ENCODE measurements at places on chromosomes 16 and 17.

GRCh38 chr17:40498281-40499084 lies 2.9 kb downstream of the TNS4 start:
- DNase-seq, result no peak

DNA sequence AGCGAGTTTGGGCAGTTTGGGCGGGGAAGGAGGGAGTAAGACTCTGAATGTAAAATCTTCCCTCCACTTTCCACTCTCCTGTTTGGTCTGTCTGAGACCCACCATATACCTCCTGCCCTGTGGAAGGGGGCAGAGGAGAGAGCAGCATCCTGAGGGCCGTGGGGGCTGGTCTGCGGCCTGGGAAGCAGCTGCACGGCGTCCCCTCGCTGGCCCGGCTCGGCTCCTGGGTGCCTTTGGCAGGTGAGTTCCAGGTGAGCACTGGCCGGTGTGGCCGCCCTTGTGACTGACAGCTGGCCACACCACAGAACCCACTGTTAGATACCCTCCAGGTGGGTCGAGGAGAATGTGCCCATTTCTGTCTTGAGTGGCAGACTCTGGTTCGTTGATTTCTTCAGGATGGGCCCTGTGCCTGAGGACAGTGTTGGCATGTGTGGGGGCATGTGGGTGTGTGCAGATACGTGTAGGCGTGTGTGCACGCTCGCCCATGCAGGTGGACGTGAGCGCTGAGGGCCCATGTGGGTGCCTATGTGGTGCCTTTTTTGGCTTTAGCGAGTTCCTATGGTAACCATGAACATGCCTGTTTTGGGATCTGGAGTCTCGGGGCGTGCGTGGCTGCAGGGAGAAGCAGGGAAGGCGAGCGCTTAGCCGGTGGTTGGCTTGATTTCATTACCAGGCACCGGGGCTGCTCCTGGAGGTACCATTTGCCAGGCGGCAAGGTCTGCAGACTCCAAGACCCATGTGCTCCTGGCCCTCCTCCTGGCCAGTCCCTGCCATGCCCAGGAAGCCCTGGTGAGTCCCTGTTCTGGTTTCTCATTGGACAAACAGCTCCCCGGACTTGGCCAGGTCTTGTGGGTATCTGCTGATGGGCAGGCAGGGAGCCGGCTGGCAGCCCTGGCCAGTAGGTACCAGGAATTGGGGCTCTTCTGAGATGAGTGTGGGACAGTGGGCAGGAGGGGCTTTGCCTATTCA lies 12.4 kb downstream of the RAP1GAP2 start:
- no peak for DNase-seq

DNA sequence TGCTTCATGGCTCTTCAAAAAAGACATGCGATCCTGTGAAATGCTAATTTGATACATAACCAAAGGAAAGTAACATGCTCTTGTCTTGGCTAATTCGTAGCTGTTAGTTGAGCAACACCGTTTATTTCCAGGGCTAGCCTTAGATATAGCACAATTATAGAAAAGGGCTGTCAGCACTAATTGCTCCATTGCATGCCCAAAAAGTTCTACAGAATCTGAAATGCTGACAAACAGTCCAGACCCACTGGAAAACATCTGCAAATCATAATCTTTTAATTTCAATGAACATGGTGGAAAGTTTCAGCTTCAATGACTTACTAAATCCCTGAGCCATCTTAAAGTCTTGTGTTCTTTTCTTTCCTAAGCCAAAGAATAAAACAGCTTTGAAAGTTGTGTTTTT lies 42.9 kb upstream of the NUDT7 start:
- no peak for DNase-seq

- no peak for DNase-seq
Observed at GRCh38 chr17:1625581-1625980, 3.1 kb downstream of the SLC43A2 start.

DNA sequence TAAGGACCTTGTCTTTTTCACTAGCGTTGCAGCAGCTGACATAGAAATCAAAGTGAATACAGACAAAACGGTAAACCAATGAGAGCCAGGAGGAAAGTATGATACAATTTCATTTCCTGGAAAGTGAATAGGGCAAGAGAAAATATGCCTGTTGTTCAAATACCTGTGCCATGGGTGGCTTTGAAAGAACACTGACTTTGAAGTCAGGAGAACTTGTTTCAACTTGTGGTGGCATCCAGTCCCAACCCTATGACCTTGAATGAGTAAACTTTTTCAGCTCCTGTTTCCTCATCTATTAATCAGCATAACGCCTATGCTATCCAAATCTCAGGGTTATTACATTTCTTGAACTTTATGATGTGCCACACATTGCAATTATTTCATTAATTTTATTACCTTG lies 173.7 kb upstream of the HS3ST3A1 start:
- DNase-seq, result no peak

GRCh38 chr17:31171701-31172100 lies 76.9 kb downstream of the NF1 start:
- DNase-seq, result no peak

- no peak for DNase-seq
Observed at GRCh38 chr16:54125751-54126655, 160.6 kb downstream of the IRX3 start.

- no peak for DNase-seq
Observed at GRCh38 chr17:63278728-63279442, 167.2 kb downstream of the CYB561 start.

DNA sequence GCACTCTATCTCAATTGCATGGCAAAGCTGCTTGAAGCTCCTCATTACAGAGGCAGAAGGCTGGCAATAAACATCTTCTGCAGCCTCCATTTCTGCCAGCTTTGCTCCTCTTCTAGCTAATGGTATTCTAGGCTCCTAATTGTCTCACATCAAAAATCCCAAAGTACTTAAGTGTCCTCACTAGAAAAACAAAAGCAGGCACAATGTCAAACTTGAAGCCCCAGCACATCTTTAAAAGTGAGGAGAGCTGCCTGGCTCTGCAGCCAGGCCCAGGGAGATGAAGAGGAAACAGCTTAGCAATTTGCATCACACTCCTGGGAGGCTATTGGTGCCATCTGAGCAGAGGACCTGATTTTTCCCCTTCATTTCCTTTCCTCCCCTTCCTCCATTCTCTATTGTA lies 197.1 kb downstream of the KCNJ2 start:
- DNase-seq, result no peak

DNA sequence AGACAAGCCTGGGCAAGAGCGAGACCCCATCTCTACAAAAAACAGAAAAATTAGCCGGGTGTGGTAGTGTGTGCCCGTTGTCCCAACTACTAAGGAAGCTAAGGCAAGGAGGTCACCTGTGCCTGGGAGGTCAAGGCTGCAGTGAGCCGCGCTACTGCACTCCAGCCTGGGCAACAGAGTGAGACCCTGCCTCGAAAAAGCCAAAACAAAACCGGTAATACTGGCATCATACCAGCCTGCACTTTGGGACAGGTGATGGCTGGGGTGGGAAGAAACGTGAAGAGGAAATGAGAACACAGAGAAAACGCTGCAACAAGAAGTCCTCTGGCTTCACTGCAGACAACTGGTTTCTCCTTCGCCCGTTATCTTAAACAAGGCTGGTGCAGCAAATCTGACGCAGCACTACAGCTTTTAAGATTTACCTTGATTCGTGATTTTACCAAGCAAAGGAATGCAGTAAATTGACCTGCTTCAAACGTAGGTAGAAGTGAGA lies 725 bp upstream of the CASC3 start:
- DNase-seq, result no peak

DNA sequence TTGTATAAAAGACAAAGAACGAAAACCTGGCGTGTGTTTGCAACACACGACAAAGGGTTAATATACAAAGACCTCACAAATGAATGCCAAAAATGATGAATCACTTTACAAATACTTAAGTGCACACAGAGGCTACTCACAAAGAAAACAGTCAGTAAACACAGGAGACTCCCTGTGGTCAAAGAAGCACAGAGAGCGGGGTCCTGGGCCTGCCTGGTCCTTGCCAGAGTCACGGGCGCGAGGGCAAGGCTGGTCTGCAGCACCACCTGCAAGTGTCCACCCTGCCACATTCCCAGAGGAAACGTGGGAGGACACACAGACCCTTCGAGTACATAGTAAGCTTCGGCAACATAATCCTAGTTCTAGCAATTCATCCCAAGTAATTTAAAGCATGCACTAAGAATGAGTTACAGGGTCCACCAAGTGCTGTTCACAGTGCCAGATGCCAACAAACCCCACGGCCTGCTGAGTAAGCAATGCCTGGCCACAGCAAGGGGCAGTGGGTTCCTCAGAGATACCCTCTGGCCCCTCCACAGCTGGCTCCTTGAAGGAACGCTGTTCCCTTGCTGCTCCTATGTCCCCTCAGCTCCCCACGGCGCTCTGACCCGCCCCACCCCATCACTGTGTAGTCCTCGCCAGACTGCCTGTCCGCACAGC lies 24.6 kb upstream of the FAAP100 start:
- peak; percentile 84 for DNase-seq

DNA sequence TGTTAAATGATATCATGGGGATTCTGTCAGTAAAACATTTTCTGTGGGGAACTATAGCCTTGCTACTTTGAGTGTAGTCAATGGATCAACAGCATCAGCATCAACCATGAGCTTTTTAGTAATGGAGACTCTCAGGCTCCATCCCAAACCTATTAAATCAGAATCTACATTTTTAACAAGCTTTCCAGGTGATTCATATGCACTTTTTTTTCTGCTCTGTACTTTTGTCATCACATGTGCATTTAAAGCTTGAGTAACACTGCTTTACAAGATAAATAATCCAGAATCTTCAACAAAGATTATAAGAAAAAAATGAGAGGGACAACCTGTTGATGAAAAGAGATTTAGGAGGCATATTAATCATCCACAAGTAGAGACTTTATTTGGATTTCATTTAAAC lies 23.5 kb downstream of the NUP93 start:
- DNase-seq, result peak; percentile 67

DNA sequence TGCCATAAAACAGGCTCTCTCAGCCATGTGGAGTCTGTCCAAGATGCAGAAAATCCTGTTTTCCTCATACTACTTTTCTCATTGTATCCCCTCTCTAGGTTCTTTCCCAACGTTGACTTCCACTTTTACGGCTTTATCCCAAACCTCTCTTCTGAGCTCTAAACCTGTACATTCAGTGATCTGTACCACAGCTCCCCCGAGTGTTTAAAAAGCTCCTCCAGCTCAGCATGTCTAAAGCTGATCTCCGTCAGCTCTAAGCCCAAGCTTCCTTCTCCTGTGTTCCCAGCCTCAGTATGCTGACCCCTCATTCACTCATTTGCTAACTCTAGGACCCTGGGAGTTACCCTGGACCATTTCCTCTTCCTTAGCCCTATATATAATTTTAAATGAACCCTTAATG lies 144.6 kb downstream of the DNAH9 start:
- DNase-seq, result no peak

DNA sequence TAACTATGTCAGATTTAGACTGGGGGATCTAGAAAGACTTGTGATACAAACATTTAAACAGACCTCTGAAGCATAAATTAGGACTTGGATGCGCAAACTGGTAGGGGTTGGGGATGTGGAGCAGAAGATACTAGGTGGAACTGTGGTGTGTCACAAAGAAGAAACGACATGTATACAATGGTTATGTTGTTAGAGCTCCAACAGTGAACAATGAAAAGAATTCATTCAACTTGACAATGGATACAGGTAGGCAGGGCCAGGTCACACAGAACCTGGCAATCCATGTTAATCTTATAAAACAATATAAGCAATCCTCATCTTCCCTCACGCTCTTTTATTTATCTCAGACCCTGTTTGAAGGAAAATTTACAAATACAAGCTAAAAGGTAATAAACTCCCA lies 102.0 kb downstream of the CDC27 start:
- DNase-seq, result no peak

DNA sequence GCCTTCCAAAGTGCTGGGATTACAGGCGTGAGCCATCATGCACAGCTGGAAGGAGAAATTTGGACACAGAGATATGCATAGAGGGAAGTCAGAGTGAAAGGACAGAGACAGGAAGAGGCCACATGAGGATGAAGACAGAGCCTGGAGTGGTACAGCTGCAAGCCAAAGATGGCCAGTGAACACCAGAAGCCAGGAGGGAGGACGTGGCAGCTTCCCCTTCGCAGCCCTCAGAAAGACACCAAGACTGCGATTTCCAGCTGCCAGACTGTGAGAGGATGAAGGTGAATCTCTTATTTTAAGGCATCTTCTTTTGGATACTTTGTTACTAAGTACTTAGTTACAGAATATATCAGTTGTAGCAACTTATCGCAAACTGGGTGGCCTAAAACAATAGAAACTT lies 60.5 kb upstream of the PLCG2 start:
- DNase-seq, result no peak

DNA sequence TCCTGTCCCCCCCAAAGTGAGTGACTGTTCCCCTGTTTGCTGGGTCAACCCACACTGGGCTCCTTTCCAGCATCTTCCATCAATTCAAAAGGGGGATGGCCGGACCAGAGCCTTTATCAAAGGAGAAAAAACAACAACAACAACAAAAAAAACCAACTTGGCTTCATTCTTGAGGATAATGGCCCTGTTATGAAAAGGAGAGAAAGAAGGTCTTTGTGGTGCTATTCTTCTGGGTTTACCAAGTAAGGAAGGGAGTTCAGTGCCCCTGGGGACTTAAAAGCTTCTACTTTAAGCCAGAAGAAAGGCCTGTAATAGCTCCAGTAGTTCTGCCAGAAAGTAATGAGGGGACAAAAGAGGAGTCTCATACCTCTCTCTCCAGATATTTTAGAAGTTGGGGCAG lies 71.5 kb downstream of the RGS9 start:
- no peak for DNase-seq

DNA sequence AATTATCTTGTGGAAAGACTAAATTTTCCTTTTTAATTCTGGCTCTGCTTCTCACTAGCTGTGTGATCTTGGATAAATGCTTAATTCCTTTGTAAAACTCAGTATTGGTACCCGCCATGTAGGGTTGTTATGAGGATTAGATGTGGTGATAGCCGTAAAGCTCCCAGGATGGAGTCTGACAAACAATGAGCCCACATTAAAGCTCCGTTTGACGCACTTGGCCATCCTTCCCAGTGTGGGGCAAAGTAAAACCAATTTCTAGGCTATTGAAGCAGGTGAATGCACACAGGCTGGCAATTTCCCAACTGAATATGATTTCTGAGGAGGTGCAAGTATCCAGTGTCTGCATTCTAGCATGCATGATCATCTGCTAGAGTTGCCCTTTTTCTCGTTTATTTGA lies 123.6 kb downstream of the MRTFB start:
- no peak for DNase-seq

DNA sequence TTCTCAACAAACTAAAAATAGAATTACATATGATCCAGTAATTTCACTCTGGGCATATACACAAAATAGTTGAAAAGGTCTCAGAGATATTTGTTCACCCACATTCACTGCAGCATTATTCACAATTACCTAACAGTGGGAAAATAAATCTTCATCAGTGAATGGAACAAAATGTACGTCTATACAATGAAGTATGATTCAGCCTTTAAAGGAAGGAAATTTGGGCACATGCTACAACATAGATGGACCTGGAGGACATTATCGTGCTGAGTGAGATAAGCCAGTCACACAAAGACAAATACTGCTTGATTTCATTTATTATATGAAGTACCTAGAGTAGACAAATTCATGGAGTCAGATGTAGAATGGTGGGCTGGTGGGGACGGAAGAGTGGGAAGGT lies 47.0 kb downstream of the MFSD11 start:
- DNase-seq, result peak; percentile 26

DNA sequence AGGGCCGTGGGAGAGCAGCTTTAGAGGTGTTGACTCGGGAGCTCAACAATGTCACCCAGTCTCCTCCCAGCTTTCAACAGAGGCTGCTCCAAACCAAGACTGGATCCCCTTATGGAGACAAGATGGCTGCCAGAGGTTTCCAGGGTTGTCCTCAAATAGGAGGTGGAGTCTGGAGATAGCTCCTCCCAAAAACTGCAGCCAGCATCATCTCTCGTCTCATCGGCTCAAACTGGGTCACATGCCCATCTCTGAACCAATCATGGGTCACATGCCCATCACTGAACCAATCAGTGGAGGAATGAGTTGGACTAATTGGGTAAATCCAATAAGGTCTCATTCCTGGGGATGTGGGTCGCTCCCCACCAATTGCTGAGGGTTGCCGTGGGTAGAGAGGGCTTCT lies 41.1 kb upstream of the C16orf82 start:
- DNase-seq, result no peak

All from cardiac fibroblast (primary cell).